ENCODE measurements at places on chromosomes 7 and 10.

GRCh38 chr7:87875151-87876039 lies 765 bp downstream of the SLC25A40 start:
- DNase-seq = no peak

DNA sequence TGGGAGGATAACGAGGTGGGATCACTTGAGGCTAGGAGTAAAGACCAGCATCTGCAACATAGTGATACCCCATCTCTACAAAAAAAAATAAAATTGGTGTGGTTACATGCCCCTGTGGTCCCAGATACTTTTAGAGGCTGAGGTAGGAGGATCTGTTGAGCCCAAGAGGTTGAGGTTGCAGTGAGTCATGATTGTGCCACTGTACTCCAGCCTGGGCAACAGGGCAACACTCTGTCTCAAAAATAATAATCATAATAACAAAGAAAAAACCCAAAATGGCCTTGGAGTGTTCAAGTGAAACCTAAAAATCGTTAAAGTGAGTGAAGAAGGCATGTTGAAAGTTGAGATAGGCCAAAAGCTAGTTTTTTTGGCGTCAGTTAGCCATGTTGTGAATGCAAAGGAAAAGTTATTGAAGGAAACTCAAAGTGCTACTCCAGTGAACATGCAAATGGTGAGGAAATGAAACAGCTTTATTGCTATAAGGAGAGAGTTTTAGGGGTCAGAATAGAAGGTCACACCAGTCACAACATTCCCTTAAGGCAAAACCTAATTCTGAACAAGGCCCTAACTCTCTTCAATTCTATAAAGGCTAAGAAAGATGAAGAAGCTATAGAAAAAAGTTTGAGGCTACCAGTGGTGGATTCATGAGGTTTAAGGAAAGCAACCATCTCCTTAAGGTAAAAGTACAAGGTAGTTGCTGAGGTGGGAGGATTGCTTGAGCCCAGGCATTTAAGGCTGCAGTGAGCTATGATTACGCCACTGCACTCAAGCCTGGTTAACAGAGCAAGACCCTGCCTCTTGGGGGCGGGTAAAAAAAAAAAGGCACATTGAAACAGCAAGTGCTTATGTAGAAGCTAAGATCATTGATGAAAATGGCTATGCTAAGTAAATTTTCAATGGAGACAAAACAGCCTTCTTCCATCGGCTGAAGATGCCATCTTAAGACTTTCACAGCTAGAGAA lies 45.4 kb upstream of the STOX1 start:
- DNase-seq = no peak

DNA sequence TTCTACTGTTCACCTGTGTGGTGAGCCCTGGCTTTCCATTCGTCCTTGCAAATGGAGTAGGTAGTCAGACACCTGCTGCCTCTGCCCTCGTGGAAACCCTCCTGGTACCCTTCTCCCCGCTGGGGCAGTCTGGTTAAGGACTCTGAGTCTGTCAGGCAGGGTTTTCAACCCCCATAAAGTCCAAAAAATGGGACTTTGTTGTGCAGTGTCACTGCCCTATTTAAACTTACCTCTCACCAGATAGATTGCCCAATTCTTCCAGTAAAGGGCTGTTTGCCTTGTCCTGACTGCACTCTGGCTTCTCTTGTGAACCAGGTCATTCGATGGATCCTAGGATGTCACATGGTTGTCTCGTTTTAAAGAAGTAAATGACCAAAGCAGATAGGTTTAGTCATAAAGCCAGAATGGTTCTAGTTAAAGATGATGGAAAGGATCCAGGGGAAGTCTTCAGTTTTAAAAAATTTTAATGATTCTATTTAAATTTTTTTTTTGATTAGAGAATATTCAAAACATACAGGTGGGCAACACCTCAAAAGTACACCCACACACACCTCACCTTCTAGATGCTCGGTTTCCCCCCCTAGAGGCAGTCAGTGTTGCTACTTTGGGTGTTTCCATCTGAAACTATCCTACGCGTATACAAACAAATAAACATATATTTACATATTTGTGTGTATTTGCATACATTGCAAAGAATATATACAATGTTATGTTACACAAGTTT lies 22.0 kb downstream of the TMEM176B start:
- DNase-seq = no peak

GRCh38 chr7:55189878-55190436 lies 171.1 kb downstream of the EGFR start:
- DNase-seq = no peak

DNA sequence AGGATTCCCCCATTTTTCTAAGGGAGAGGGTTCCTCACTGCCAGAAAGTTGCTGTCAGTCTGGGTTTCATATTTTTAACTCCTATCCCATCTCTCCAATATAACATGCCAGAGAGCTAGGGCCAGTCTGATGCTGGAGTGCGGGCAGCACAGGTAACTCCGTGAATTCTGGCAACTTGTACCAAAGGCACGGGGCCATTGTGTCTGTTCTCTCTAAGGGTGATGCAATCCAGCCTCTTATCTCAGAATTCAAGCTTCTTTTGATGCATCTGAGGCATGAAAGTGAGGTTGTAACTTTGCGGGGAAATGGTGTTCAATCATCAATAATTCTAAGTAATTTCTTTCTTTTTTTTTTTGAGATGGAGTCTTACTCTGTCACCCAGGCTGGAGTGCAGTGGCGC lies 1074.4 kb downstream of the TYW1 start:
- DNase-seq = no peak

DNA sequence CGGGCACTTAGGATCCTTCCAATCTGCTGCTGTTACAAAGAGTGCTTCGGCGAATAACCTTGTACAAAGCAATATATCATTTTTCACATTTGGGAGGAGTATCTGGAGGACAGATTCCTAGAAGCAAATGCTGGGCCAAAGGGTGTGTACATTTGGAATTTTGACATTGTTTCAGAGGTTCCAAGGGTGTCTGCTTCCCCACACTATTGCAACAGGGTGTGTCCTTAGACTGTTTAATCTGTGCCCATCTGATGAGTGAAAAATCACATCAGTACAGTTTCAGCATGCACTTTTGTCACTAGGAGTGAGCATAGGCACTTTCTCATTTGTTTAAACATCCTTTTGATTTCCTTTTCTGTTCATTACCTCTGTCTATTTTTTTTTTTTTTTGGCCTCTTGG lies 8.6 kb upstream of the ELFN1 start:
- DNase-seq = no peak

DNA sequence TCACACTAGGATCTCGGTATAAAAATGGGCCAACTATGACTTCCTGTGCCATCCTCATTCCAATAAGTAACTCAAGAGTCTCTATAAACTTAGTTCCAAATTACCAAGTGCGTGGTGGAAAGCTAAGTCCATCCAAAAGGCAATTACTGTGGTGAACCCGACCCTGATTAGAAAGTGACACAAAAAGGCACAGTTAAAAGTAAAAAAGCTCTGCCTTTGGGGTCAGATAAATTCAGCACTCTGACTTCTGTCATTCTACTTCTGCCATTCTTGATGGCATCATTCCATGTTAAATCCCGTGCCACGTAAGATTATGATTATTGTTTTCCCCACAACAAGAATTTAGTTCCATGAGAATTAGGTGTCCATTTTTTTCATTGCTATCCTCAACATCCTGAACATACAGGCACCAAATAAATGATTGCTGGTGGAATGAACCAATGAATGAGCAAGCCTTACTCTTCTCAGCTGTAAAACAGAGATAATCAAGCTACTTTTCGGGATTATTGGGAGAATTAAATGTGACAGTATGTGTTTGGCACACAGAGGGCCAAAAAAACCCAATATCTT lies 877 bp downstream of the NCOA4 start:
- no peak for DNase-seq
